ENCODE measurements at places on chromosomes 13 and 19. TPM values are rescaled to one million over a fixed set of nuclear protein-coding genes. Genes with fewer than 3 reads are reported as not detected.

DNA sequence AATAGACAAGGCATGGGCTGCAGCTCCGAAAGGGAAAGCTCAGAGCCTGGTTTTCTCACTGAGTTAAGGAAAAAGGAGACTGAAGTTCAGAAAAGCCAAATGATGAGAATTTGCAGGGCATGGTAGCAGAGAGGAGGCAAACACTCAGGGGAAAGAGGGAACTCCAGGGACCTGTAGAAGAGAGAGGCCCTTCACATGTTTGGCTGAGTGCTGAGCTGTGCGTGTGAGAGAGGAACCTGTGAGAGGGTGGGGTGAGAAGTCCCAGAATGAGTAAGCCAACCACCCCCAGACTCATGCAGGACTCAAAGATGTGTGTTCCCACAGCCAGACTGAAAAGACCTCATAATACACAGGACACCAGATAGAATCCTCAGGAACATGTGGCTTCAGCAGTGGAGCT is 2.8 kb upstream of the CRYL1 start:
- peaks cover 23% of the 10 kb centered on the region for H3K4me1 ChIP-seq
- no peak overlapping the region for H3K4me3 ChIP-seq
- no peak overlapping the region for H3K27ac ChIP-seq
- no peak for DNase-seq

The ANGPTL4 gene
- total RNA-seq, result 61.6 TPM

DNA sequence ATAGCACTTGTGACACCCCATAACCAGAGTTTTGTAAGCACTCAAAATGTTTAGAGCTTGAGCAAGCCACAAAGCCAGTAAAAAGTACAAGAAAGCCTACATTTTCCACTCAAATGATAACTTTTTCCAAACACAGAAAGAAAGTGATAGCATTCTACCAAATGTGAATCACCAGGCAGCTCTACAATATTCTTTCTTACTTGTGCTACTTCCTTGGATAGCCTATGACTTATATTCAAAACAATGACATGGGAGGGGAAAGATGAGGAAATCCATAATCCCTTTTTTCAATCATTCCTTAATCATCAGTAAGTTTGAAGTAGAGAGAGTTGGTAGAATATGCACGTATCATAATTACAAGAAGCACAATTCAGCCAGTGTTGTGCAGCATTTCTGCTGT is 650.8 kb upstream of the PCDH9 start:
- H3K4me3 ChIP-seq, result no peak overlapping the region
- no peaks in the 10 kb centered on the region for H3K4me1 ChIP-seq
- H3K36me3 ChIP-seq, result no peaks in the 10 kb centered on the region
- H3K27ac ChIP-seq, result no peak overlapping the region
- no peak for DNase-seq

The SPTBN4 gene
- 19.2 TPM for total RNA-seq

DNA sequence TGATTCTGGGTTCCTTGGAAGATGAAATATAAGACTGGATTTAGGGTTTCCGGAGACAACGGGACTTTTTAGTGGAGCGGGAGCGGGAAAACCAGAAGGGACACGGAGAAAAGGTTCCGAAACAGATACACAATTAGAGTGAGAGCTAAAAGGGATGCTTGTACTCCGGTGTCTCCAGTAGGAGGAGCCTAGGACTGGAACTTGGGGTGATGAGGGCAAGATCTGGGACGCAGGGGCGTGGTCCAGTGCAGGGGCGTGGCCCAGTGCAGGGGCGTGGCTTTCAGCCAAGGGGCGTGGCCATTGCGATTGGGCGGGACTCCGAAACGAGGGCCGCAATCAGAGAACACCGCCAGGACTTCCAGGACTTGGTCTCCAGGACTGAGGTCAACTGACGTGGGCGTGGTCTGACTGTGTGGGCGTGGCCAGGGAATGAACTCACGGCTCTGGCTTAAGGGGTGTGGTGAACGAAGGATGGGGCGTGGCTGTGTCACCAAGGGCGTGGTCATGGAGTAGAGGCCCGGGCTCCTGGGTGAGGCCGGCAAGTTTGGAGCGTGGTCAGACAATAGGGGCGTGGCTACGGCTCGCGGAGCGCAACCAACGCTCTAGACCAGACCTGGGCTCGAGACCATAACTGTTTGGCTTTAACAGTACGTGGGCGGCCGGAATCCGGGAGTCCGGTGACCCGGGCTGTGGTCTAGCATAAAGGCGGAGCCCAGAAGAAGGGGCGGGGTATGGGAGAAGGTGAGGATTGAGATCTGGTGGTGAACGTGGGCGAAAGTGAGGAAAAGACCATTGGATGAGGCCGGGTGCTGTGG is at the start of gene DKKL1:
Gene DKKL1 (plus strand): TSS at position 610 of the 815 bp plus-strand sequence. CDS start 122 bp downstream, at position 732.
- H3K27me3 ChIP-seq, result peaks cover 4% of the 10 kb centered on the region
- peaks cover 6% of the 10 kb centered on the region for H3K4me1 ChIP-seq
- H3K27ac ChIP-seq, result peak within 1 kb of the TSS; percentile 97
- peaks cover 16% of the 10 kb centered on the region for H3K36me3 ChIP-seq
- DNase-seq, result peak; percentile 100

The CYP4F11 gene
- 3.3 TPM for total RNA-seq
